Fibroblast of villous mesenchyme (primary cell): ENCODE measurements at places on chromosomes 12 and 14. TPM values are rescaled to one million over a fixed set of nuclear protein-coding genes. Genes with fewer than 3 reads are reported as not detected.

Gene RNU4-1
- total RNA-seq: under 0.01 TPM in 2 replicates

Gene TAS2R30
- 7.4 and 9.1 TPM in 2 replicates for total RNA-seq

Gene TAS2R8
- 0.32 and 0.43 TPM in 2 replicates for total RNA-seq

Gene SLC6A12
- total RNA-seq: not detected in 2 replicates

Gene PROX2
- total RNA-seq: under 0.01 TPM in 1 of 2 replicates, not detected in the other

Gene SOAT2
- total RNA-seq: not detected in 2 replicates

Gene SLC11A2
- 39.0 and 56.6 TPM in 2 replicates for total RNA-seq

Gene C3AR1
- total RNA-seq: under 0.01 TPM in 2 replicates

Gene ACSS3
- total RNA-seq: 20.3 and 26.8 TPM in 2 replicates

Gene SPTLC2
- total RNA-seq: 38.3 and 48.4 TPM in 2 replicates

Gene CLEC2A
- total RNA-seq: not detected in 2 replicates

Gene HOTAIR
- 0.86 and 3.2 TPM in 2 replicates for total RNA-seq

Gene DNAI7
- total RNA-seq: under 0.01 TPM in 1 of 2 replicates, not detected in the other

Gene NUAK1
- total RNA-seq: 82.8 and 84.6 TPM in 2 replicates

Gene PMEL
- total RNA-seq: 1.3 TPM in 2 replicates

GRCh38 chr12:24776861-24777260 lies 172.0 kb downstream of the BCAT1 start:
- DNase-seq: peak; percentile 18

DNA sequence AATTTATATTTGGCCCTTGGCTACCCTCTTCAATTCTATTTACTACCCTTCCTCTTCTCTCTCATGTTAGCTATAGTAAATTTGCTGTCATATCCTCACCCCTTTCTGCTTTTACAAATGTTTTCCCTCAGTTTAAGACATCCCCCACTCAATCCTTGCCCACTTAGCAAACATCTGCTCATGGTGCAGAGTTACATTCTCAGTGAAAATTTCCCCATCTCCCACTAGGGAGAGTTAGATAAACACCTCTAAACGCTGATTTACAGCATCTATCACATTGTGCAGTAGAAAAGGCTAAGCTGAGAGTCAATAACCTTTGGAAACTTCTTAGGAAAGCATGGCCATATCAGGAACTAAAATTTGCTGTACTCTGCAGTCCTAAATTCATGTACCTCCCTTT lies 69.0 kb downstream of the DENND5B start:
- peak; percentile 65 for DNase-seq

DNA sequence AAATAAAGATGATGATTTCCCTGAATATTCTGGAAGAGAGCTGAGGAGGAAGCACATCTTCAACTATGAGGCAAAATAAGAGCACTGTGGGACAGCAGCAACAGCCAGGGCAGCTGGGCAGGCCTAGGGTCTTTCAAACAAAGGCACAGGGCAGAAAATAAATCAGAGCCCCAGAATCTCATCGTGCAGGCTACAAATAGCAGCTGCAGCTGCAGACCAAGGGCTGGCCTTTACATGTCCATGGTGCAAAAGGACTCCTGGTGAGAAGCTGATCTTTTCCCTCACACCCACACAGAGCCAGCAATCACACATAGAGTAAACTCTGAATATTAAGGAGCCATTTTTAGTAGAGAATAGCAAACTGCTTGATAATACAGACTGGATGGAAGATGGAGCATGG lies 13.6 kb upstream of the MYBPC1 start:
- no peak for DNase-seq

DNA sequence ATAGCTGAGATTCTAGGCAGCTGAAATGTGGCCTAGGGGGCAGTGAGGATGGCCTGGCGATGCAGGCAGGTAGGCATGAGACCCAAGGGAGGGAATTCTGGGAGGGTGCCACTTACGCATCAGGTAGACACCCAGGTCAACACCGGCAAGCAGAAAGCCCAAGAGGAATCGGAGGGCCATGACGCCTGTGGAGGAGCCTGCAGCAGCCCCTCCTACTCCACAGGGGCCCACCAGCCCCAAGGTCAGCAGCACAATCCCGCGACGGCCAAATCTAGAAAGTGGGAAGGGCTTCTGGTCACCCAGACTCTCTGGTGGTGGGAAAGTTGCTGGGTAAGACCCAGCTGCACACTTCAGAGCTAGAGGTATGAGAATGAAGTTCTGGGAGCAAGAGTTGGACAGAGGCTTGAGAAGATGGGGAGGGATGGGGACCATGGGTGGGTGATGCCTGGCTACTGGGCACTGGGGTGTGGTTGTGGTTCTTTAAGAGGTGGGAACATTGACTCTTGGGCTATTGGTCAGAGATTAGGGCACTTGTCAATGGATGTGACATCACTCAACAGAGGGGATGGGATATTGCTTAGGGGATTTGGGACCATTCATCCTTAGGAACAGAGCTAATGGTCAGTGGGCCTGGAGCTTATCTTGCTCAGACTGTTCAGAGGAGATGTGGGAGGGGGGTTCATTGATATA lies 3.4 kb downstream of the SLC22A17 start:
- no peak for DNase-seq

- DNase-seq: no peak
These were observed 2.4 kb downstream of the MBD6 start for GRCh38 chr12:57524814-57525614.

DNA sequence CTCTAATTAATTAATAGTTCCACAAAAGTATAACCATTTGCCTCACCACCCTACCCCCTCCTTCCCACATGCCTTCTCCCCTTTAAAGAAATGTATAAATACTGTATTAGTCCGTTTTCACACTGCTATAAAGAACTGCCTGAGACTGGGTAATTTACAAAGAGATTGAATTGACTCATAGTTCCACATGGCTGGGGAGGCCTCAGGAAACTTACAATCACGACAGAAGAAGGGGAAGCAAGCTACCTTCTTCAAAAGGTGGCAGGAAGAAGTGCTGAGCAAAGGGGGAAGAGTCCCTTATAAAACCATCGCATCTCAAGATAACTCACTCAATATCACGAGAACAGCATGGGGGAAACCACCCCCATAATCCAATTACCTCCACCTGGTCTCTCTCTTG lies 8.2 kb upstream of the RESF1 start:
- DNase-seq: no peak

GRCh38 chr14:33184587-33184986 lies 245.9 kb downstream of the NPAS3 start:
- peak; percentile 20 for DNase-seq

DNA sequence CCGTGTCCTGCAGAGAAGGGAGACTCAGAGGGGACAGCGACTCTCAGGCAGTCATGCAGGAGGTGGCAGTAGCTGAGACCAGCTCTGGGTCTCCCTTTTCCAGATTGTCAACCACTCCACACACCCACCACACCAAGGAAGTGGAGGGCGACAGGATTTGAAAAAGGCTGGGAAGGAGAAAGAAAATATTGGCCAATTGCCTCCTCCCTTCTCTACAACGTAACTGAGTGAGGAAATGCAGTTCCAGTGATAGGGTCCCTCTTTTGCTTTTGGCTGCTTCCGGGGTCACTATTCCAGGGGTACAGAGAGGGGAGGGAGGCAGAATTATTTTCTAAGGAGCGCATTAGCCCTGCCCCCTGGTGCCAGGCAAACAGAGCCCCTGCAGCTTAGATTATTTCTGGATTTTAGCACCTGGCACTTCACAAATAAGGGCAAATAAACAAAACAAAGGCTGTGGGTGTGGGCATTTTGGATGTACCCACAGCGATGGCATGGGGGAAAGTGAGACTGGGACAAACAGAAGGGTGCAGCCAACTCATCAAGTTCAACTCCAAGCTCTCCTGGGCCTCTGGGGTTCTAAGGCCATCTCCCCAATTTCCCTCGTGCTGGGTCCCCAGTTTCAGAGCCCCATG lies 20.4 kb downstream of the ASB2 start:
- no peak for DNase-seq

GRCh38 chr12:61037792-61038191 lies 1222.4 kb upstream of the USP15 start:
- DNase-seq: no peak

- DNase-seq: no peak
These were observed 13.1 kb downstream of the MYBPC1 start for GRCh38 chr12:101607894-101608293.

DNA sequence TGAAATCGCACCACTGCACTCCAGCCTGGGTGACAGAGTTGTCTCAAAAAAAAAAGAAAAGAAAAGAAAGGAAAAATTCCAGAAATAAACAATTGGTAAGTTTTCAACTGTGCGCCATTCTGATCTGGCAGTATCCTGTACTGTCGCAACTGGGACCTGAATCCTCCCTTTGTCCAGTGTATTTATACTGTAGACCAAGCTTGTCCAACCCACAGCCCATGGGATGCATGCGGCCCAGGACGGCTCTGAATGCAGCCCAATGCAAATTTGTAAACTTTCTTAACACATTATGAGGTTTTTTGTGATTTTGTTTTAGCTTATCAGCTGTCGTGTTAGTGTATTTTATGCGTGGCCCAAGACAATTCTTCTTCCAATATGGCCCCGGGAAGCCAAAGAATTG lies 84.7 kb downstream of the TMCC3 start:
- DNase-seq: no peak

- DNase-seq: no peak
These were observed 39.3 kb downstream of the SRRM4 start for GRCh38 chr12:119020406-119021360.

DNA sequence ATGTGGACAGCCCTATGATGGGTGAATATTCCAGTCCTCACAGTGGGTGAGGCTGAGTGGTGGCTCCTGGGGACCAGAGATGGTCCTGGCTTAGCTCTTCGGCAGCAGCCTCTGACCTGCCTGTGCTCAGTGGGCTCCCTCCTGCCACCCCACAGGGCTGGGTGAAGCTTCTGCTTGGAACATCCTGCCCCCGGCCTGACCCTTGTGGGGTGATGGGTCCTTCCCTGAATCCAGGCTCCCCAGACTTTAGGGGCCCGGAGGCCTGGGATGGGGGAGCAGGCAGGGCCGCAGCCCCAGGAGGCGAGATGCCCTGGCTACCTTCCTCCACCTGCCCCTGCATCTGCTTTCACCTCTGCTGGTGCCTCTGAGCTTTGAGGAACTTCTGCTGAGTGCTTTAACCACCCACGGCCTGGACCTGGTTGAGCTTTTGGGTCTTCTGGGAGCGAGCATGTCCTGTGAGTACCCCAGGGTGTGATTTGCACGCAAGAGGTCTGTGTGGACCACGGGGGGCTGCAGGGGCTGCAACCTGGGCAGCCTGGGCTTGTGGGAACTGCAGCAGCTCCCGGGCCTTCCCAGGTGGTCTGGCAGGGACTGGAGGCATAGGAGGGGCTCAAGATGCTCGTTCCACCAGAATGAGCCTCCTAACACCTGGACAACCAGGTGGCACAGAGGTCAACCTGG lies 159.5 kb downstream of the KIF26A start:
- DNase-seq: no peak

DNA sequence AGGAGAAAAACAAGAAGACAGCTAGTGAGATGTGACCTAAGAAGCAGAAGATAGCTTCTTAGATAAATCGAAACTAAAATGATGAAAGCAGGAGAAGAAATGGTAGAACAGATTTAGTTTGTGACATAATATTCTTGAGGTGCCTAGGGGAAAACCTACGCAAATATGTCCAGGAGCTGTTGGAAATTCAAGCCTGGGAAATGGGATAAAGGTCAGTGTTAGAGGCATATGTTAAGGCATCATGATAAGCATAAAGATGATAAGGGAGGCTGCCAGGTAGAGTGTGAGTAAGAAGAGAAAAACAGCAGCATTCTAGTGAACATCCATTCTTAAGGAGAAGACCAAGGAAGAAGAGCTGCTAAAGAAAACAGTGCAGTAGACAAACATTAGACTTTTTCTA lies 109.6 kb upstream of the LGR5 start:
- no peak for DNase-seq

- no peak for DNase-seq
These were observed 104.6 kb downstream of the EGLN3 start for GRCh38 chr14:33846100-33846824.

DNA sequence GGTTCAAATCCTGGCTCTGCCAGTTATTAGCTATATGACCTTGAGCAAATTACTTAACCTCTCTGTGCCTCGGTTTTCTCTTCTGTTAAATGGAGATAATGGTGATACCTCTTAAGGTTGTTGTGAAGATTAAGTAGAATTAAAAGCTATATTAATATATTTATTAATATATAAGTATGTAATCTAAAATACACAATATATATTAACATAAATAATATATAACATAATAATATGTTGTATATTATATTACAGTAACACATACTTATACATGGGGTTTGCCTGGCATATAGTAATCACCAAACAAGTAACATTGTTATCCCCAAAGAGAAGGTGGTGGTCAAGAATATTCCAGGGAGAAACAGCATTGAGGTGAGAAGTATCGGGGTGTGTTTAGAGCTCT lies 92.0 kb downstream of the CMKLR1 start:
- DNase-seq: no peak

DNA sequence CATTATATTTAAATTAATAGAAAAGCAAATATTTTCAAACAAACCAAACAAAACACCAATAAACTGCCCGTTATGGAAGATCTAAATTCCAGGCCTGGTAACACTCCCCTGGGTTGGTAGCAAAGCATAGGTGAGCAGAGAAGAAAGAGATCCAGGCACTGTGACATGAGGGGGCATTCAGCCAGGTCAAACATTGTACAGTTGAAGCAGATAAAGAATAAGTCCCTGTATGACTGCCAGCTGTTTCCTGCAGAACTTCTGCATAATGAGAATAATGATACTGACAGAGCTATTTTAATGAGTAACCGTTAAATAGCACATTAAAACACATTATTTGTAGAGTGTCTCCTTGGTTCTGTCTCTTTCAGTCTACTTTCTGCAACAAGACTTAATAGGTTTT lies 35.4 kb downstream of the SLC38A1 start:
- no peak for DNase-seq

DNA sequence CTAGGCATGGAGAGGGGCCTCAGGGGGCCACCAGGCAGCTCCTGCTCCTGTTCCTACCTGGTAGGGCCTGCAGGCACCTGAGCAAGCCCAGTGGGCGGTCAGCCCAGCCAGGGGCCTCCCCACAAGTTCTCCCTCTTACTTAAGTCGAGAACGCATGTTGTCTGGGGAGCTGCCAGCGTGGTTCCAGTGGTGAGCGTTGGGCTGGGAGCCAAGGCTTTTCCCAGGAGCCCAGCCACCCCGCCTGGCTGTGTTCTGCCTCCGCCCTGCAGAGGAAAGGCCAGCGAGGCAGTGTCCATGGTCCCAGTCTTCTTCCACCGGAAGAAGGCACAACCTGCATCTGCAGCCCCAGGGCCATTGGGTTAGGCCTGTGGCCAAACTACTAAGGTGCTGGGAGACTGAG lies 1.4 kb downstream of the C14orf180 start:
- DNase-seq: peak; percentile 9

DNA sequence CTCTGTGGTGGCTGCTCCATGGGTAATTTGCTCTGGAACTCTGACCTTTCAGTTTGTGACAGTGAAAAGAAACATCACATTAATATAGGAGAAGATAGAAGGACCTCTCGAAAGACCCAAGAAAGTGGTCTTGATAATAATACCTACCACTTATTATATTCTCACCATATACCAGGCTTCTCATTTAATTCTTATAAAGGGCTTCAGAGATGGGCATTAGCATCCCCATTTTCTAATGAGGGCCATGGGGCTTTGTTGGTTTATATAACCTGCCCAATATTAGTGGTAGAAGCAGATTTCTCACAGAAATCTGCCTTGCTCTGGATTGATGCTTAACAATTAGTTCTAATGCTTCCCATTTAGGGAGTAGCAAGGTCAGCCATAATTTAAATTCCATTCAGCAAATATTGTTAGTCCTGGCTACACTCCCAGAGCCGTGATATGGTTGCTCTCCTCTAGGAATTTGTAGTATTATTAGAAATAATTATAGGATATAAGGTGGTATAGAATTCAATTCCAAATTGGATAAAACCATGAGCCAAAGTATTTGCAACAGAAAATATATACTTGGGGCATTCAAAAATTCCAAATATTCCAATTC lies 7.4 kb upstream of the AMIGO2 start:
- DNase-seq: no peak
